ENCODE measurements at places on chromosomes 12 and 14. TPM values are rescaled to one million over a fixed set of nuclear protein-coding genes. Genes with fewer than 3 reads are reported as not detected.

DNA sequence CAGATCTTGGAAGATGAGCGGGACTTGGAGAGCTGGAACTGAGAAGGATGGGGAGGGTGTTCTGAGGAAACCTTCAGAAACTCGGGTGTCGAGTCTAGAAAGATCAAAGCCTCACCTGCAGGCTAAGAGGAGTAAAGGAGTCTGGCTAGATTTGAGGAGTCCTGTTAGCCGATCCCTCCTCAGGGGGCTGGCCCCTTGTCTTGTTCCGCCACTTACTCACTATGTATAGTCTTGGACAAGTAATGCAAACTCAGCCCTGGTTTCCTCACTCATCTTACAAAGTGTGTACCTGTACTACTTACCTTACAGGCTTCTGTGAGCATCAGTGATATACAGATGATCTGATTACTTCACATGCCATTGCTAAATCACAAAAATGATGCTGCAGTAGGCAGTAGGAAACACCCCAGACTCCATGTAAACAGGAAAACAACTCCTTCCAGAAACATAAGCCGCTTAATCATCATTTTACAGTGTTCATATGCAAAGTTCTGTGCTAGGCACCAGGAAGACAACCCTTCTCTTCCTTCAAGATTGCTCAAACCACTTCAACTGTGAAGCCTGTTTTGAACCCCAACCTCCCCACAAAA, 2.0 kb upstream of the SPTLC2 start:
- no peak for DNase-seq

DNA sequence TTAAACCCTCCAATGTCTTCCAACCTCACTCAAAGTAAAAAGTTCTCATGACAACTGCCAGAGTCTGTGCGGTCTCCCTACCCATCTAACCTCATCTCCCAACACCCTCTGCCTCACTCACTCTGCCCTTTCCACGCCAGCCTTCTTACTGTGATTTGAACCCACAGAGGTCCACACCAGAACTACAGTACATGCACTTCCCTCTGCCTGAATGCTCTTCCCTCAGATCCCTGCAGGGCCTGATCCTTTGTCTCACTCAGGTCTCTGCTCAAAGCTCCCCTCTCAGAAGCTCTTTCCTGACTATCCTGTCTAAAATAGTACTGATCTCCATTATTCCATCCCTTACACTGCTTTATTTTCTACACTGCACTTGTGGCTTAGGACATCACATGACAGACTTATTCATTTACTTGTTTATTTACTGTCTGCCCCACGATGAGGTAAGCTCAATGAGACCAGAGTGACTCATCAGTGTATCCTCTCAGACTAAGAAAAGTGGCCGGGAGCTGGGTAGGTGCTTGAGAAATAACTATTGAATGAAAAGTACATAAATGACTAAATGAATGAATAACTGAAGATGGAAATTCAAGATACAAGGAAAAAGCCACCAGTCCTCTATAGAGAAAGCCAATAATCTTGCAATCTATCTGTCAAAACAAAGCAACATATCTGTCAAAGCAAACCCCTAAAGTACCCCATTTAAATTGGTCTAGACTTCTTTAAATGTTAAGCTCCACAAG, 17.1 kb downstream of the POMT2 start:
- peak; percentile 89 for DNase-seq

GRCh38 chr12:43776498-43776897, 17.7 kb downstream of the IRAK4 start:
- peak; percentile 44 for DNase-seq

DNA sequence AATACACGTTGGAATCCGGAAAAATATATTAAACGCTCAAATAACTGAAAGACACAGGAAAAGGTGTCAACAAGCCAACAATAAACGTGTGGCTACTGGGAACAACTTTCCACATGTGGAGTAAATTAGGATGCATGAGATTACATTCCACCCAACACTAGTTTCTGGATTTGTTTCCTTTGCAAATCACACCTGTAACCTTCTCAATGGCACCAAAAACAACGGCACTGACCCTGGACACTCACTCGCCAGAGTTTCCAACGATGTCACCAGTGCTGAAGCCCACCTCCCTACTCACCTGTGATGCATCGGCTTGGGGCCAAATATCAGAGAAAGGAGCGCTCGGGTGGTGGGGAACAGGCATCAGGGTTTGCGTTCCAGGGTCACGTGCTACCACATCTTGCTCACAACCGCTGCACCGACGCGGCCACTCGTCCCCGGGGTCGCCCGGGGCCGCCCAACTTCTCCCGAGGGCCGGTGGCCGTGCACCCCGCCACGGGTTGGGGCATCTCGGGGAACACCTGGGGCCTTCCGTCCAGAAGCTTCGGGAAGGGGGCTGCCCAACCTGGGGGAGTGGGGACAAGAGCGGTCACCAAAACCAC, 629 bp downstream of the PRDM4 start:
- DNase-seq = peak; percentile 19

Gene FMNL3
- total RNA-seq = 1.1 TPM

Gene POTEG
- total RNA-seq = not detected

GRCh38 chr14:75928690-75929181, 53.1 kb downstream of the TGFB3 start:
- no peak for DNase-seq

Gene GUCY2C
- total RNA-seq = not detected

Gene SLC16A7
- 1.3 TPM for total RNA-seq
